Cerebellum (tissue), 4 donors: ENCODE measurements at places on chromosomes 5 and 9. TPM values are rescaled to one million over a fixed set of nuclear protein-coding genes. Genes with fewer than 3 reads are reported as not detected.

- no peak for DNase-seq
These were observed 3.3 kb upstream of the MAN1B1 start for GRCh38 chr9:137083394-137084004.

- no peak for DNase-seq
These were observed at the start of gene PPP1R2B for GRCh38 chr5:156850206-156850751. TSS of gene PPP1R2B (plus strand) at chr5:156850295. CDS start at chr5:156850563, 268 bp downstream.

- no peak for DNase-seq
These were observed 477.4 kb upstream of the WWC1 start for GRCh38 chr5:167814040-167814439.

DNA sequence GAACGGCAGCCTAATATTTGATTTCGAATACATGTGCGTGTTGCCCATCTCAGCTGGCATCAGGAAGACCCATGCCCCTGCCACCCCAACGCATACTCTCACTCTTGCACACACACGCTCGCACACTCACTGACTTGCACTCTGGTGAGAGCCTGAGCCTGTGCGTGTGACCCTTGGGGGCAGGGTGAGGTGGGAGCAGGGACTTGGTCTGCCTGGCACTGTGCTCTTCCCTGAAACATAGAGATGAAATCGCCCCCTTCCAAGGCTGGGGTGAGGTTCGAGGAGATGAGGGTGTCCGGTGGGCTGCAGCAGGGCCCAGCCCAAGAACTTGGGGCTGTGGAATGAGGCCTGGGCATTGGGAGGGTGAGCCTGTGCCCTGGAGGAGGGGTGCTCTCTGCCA, 1.2 kb downstream of the LCN9 start:
- no peak for DNase-seq

- no peak for DNase-seq
These were observed 470.8 kb downstream of the ENC1 start for GRCh38 chr5:74169701-74170100.

GRCh38 chr5:39624268-39624886, 199.6 kb upstream of the DAB2 start:
- DNase-seq, result no peak

GRCh38 chr5:9344751-9345240, 201.1 kb downstream of the SEMA5A start:
- no peak for DNase-seq

DNA sequence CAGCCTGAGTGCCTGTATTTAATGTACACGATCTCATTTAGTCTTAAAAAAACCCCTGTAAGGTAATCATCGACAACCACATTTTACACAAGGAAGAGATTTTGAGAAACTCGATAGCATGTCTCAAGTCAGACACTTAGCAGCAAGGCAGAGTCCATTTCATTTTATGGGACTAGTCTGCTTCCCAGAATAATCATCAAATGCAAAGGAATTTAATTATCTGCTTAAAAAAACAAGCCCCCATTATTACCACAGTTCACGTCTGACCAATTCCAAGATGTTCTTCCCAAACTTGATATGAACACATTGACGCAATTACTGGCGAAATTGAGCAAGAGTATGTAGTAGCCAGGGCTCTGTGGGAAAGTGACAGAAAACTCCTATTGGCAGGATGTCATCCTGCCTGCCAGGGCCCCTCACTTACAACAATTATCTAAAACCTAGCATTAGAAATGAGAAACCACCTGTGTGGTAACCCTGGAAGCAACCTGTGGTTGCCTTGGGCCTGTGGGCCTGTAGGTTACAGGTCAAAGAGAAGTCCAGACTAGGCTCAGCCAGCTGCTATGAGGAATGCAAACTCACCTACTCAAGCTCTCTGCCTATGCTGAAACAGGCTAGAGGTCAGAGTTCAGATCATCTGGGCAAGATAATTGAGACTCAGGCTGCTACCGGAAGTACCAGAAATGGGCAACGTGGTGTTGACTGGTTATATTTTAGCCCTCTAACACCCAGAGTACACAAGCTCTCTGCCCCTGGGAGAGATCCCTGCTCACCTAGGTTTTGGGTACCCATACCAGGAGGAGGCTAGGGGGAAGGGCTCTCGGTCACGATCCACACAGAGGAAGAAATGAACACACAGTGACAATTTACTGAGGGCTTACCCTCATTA, 1.6 kb downstream of the B4GALT1 start:
- DNase-seq, result no peak

DNA sequence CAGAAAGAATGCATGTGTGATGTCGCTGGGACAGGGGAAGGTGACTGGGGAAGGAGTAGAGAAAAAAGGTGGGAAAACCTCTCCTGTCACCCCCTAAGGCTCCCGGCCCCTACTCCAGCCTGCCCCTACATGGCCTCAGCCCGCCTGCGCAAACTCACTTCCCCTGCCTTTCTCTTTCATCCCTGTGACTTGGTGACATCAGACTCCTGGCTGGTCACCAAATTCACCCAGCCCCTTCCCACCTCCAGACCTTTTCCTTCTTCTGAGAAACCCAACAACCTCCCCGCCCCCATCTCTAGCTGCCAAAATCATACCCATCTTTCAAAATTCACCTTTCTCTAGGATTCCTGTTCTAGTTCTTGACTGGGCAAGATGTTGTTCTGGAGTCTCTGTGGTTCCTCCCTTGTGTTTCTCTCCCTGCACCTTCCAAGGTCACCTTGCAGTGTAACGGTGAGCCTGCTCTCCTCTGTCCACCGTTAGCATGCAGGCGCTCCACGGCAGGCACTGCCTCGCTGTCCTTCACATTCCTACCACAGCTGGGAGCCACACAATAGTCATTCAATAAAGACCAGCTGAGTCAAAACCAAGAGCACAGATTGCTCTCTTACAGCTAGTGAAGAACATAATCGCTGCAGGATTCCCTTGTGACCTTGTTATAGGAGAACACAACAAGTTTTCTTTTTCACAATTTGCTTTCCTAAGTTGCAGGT, 134.5 kb downstream of the FANCC start:
- no peak for DNase-seq

DNA sequence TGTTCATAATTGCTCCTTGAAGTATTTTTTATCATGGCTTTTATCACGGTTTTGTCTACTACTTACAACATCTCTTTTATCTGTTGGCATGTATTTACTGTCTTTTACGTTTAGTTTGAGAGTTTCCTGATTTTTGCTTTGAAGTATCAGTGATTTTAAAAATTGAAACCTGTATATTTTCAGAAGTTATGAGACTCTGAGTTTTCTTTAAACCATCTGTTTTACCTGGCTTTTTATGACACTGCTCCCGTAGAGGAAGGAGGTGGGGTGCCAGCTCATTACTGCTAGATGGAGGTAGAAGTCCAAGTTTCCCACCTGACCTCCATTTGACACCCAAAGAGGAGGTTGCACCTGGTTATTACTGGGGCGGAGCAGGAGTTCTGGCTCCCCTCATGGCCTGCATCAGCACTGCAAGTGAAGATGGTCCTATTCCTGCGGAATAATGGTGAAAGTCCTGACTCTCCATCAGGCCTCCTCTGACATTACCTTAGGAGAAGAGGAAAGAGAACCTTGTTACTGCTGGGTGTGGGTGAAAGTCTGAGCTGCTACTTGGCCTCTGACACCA, 10.0 kb upstream of the ZNF131 start:
- no peak for DNase-seq

GRCh38 chr5:77230727-77231470, 20.4 kb downstream of the PDE8B start:
- no peak for DNase-seq

DNA sequence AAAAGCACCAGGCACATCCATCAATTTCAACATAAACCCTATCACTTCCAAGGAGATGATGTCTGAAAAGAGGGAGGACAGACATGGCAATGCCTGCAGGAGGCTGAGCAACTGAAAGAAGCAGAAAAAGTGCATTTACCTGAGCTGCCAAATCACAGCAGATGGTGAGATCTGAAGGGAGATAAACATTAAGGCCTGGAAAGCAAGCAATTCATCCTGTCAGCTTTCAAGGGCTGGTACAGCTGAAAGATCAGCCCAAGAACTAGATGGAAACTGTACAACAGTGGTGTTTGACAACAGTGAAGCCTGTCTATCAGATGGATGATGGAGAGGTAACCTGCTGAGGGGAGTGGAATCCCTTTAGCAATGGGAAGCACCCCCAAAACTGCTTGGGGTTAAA, 433.2 kb upstream of the ZNF608 start:
- DNase-seq, result peak; percentile 74

DNA sequence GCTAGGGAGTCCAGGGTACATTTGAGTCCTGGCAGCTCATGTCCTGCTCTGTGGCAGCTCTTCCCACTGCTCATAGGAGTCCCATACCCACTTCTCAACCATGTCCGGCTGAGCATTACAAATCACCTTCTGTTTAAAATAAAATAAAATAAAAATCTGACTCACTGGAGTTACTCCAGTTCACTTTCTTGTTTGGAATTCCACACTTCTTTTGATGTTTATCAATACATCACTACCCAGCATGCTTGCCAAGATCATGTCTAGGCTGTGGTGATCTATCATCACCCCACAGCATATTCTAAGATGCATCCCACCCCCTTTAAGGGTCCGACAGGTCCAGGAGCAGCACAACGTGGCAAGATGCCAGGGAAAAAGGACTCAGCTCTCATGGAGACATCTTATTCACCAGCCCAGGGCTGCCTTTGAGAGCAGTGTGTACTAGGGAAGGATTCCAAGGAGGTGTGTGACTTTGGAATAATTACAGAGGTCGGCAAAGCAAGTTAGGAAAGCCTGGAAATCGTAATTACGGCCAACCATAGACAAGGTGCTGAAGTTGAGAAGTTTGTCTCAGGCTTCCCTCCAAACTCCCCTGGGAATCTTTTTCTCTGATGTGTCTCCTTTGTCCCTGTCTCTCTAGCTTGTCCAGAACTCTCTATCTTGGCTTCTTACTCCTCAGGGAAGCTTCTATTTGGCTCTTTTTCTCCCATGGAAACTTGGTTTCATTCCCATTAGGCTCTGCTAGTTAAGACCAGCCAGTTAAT, 111.4 kb upstream of the SLC1A3 start:
- DNase-seq, result no peak

- no peak for DNase-seq
These were observed 153.7 kb downstream of the INSYN2B start for GRCh38 chr5:169826618-169827017.

GRCh38 chr5:80763211-80763610, 108.4 kb upstream of the DHFR start:
- DNase-seq, result no peak

DNA sequence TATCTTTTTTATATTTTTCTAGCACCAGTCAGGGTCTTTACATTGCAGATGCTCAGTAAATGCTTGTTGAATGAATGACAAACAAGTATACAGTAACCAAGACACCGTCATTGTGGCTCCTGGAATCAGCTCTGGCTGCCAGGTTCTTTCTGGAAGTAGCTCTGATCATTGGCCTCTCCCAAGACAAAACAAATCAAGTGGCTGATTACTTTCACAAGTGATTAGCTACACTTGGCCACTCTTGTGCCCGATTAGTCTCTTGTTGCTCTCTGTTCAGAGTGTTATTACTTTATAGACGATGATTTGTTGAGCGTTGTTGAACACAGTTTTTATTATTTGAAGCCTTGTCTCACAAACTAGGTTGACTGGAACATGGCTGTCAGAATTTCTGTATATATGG, 119.6 kb upstream of the TLX3 start:
- DNase-seq, result no peak

DNA sequence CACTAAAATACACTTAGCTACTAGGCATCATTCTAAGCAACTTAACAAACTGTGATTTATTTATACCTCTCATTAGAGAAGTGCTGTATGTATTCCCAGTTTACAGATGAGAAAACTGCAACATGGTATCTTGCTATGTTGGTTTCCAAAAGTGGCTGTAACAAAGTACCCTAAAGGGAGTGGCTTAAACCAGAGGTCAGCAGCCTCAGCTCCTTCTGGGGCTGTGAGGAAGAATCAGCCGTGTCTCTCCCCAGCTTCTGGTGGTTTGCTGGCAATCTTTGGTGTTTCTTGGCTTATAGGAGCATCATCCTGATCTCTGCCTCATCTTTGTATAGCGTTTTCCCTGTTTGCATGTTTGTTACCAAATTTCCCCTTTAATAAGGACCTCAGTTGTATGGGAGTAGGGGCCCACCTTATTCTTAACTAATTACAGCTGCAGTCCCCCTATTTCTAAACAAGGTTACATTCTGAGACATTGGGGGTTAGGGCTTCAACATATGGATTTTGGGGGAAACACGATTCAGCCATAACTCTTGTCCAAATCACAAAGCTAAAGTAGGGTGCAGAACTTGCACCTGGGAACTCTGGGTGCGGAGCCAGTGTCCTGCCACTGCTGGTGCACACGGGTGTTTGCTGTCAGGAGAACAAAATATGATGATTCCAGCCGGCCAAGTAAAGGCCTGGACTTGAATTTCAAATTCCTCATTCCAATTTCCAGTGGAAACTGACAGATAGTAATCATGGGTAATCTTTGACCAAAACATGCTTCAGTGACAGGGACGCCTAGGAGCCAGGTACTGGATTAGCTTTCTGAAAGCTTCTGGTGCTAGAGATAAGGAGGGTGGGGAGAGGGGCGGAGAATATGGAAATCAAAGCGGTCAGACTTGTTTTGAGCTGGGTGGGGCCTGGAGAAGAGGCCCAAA, 43.3 kb downstream of the RAI14 start:
- DNase-seq, result no peak

DNA sequence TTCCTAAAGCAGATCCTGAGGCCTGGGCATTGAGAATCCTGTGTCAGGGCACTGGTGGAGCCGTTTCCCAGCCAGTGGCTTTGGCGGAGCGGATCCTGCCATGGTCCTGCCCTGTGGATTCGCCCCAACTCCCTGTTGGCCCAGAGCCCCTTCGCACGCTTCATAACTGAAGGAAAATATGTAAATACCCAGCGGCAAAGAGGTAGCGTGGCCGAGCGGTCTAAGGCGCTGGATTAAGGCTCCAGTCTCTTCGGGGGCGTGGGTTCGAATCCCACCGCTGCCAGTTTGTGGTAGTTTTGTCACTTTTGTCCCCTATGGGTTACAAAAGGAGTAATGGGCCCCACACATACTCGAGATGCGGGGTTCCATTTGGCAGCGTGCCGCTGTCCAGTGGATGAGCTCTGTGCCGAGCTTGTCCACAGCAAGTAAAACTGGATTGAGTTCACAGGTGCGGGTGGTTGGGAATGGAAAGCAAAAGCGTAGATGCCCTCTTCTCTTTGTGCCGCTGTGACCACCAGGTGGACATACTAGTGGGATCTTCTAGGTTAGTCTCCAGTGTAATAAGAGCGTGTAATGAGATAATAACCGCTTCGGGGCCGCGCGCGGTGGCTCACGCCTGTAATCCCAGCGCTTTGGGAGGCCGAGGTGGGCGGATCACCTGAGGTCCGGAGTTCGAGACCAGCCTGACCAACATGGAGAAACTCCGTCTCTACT, 17.3 kb downstream of the TRIM7 start:
- peak; percentile 72 for DNase-seq

DNA sequence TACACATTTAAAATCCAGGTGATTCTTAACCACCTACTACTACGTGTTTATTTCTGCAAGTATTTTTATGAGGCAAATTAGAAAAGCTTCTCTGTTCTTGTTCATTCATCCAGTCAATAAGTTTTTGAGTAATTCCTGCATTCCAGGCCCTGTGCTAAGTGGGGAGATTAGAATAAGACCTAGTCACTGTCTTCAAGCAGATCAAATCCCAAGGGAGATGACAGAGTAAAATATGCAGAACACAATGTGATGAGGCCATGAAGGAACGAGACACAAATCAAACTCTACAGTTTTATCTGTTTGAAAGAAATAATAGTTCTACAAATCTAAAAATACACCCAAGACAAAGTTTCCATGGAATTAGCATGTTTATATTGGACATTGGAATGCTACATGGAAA, 158.8 kb downstream of the CEP120 start:
- DNase-seq, result no peak

P4HA2 gene
- 10.1 TPM for total RNA-seq

NR5A1 gene
- total RNA-seq, result not detected

PLPPR1 gene
- total RNA-seq, result 65.3 TPM

ABCA1 gene
- total RNA-seq, result 19.1 TPM

SLC6A19 gene
- total RNA-seq, result 0.09 TPM

PALM2AKAP2 gene
- total RNA-seq, result 4.5 TPM

POU5F2 gene
- total RNA-seq, result 8.7 TPM
